Caudate nucleus (tissue), 63 donors: ENCODE measurements at places on chromosomes 2 and 18.

GRCh38 chr2:19031642-19032041 is 326.8 kb downstream of the OSR1 start:
- no peak for DNase-seq

DNA sequence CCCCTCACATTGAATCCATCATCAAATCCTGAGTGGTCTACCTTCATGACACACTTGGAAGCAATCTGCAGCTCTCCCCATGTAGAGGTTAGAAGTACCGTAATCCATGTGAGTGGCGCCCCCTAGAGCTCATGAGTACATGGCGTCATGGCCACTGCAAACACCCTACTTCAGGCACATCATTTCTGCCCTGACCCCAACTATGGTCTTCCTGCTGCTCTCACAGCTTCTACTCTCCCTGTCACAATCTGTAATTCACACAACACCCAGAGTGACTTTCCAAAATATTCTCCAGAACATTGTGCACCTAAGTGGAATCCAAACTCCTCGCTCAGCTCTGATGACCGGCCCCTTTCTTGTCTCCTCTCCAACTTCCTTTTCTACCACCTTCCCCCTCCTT is 141.9 kb downstream of the ANKRD44 start:
- no peak for DNase-seq

GRCh38 chr18:35635170-35635569 is 53.6 kb downstream of the GALNT1 start:
- no peak for DNase-seq

DNA sequence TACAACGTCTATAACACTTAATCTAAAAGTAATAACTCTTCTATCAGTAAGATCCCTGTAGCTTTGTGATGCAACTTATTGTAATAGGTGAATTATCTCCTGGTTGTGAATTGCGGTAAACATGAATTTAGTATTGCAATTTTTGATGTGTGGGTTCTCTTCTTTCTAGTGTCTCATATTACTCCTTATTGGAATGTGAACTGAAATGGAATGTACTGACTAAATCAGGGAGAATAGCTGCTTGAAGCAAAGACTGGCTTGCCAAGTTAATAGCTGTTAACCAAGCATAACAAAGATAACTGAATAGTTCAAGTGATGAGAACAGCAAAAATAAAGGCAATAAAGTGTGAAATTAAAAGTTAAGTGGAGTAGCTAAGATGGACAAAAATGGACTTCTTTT is 60.5 kb upstream of the TFPI start:
- DNase-seq = no peak

- no peak for DNase-seq
These were observed 7.8 kb downstream of the EHD3 start for GRCh38 chr2:31241625-31242270.

GRCh38 chr2:88885679-88886416 is 194.4 kb downstream of the RPIA start:
- no peak for DNase-seq

DNA sequence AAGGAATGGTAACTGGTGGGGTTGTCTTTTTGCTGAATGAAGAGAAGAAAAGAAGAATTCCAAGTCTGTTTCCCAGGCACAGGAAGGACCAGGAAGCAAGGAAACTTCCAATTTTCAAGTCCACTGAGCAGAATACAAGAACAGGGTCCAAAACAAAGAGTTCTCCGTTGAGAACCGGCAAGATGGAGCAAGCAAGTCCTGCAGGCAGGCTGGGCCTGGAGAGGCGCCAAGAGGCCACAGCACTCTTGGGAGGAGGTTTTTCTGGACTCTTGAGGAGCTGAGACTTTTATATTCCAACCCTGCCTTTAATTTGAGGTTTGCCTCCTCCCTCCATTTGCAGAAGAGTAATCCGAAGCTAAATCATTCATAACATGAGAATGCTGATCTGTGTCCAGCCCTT is 224.5 kb downstream of the IKZF2 start:
- DNase-seq = peak; percentile 6

GRCh38 chr2:118762290-118762689 is 85.2 kb downstream of the EN1 start:
- DNase-seq = no peak

DNA sequence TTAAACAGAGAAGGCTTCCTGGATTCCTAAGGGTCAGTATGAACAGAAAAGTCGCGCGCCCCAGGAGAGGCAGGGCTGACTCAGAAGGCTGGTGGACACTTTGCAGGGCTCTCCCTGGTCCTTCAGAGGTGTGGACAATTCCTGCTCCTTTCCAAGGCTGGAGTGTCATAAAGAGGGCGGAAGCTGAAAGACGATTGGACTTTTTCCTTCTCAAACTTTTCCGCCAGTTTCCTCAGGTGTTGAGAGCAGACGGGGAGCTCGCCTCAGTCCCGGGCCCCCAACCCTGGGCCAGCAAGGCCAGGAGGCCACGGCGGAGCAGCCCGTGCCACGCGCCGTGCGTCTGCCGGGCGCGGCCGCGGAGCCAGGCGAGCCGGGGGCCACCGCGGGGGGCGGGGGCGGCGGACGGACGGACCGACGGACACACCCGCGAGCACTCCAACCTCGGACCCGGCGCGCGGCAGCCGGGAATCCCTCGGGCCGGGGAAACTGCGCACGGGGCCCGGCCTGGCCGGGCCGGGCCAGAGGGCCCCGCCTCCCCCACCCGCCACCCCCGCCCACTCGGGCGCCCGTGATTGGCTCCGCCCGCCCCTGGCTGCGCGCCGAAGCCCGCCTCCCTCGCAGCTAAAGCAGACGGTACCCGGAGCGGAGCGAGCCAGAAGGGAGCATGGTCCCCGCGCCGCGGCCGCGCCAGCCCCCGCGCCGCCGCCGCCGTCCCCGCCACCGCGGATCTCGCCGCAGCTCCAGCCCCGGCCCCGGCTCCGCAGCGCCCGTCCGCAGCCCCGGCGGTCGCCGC is at the start of gene KLHL29:
Gene KLHL29 (plus strand): TSS at position 629 of the 793 bp plus-strand sequence. CDS start 177,018 bp downstream, outside the sequence.
- peak; percentile 48 for DNase-seq

DNA sequence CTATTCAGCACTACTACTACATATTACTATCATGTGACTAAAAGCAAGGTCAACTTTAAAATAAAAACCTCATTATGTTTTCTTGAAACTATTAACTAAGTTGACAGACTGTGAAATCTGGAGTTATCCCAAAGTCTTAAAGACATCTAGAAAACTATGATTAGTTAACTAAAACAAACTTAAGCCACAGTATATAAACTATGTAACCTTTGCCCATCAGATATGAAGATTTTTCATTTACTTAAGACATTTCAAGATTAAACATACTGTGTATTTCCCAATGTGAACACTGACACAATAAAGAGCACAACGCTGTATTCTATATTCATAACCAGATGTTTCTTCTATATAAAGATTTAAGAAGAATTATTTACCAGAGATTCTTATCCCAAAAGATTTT is 33.5 kb upstream of the CACNB4 start:
- DNase-seq = no peak

DNA sequence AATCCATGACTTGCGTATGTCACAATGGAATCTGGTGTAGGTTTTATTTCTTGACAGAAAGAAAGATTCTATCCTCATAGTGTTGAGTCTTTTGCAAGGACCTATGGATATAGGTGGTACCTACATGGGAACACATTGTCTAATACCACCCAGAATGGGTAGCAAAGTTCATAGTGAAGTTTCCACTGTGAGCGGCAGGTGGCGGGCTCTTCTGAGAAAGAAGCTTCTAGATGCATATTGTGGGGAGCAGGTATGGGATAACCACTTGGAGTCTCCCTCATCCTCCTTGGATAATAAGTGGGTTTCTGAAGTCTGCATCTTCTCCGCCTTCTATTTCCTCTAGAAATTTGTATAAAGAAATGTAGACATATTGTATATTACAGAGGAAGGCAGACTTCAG is 44.9 kb downstream of the LINC00305 start:
- no peak for DNase-seq

GRCh38 chr18:8754995-8755960 is 49.9 kb downstream of the MTCL1 start:
- DNase-seq = no peak

GRCh38 chr2:194087089-194087958 is 1569.7 kb upstream of the SLC39A10 start:
- DNase-seq = no peak

DNA sequence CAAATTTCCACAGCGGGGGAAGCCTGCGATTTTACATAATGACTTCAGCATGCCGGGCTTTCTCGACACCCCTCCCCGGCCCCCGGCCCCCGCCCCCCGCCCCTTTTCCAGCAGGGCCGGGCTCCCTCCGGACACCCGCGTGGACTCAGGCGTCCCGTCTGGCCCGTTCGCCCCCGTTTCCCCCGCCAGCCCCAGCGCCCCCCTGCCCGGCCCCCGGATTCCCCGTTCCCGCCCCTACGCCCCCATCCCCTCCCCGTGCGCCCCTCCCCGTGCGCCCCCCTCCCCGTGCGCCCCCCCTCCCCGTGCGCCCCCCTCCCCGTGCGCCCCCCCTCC is 456 bp upstream of the NFATC1 start:
- DNase-seq = no peak

- no peak for DNase-seq
These were observed 32.9 kb upstream of the CSRNP3 start for GRCh38 chr2:165436559-165436958.

DNA sequence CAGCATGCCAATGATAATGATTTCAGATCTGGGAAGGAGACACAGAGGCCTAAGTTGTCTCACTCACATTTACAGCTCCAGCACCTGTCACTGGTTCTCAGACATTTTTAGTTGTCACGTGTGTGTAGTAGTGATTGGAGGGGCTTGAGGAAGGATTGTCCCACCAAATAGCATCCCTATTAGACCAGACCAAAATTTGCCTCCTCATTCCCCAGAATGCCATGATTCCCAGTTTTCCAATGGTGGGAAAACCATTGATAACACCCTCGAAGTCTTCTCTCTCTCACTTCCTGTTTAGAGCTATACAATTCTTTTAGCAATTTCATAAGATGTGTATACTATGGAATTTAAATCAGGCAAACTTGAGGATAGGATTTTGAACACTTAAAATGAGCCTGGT is 52.5 kb downstream of the CCDC141 start:
- DNase-seq = no peak

- no peak for DNase-seq
These were observed 2.0 kb downstream of the GMCL1 start for GRCh38 chr2:69831354-69831905.

DNA sequence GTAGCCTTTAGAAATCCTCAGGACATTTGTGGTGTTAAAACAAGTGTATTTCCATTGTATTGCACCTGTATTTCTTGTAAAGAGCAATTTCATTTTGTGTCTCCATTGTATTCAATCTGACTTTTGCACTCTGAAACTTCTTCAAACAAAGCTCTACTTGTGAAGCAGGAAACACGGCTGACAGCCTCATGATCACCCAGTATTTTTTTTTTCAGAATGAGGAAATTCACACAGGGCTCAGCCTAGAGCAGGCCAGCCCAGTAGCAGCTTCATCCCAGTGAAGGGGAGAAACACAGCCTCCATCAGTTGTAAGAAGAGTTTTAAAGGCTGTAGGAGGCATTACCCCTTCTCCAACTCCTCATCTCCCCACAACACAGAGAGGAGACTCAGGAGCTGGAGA is 175.9 kb upstream of the KLHL29 start:
- DNase-seq = no peak

GRCh38 chr18:21194871-21195771 is 46.9 kb upstream of the GREB1L start:
- DNase-seq = no peak

GRCh38 chr18:23990474-23991410 is 23.8 kb upstream of the TTC39C start:
- DNase-seq = no peak

DNA sequence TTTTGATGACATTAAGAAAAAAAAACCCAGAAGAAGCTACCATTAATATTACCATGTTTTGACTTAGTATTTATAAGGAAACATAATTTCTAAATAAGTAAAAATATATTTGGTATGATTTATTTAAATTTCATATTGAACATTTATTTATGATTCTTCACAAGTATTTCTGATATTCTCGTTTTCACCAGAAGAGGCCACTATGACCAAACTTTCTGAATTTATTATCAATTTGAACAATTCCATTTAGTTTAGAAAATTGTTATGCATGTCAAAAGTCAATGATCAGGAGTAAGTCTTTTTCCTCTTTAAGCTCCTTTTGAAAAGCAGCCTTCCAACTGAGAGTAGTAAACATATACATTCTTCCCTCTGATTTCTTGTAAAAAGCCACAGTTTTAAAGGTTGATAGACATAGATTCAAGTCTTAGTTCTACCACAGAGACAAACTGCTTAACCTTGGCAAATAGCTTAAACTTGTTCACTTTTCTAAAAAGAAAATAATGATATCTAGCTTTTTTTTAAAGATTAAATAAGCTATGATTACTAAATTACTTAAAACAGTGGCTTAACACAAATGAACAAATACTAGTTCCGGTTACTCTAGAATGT is 329.9 kb downstream of the TRIB2 start:
- DNase-seq = no peak

GRCh38 chr2:238479847-238480246 is 53.1 kb downstream of the ASB1 start:
- no peak for DNase-seq

DNA sequence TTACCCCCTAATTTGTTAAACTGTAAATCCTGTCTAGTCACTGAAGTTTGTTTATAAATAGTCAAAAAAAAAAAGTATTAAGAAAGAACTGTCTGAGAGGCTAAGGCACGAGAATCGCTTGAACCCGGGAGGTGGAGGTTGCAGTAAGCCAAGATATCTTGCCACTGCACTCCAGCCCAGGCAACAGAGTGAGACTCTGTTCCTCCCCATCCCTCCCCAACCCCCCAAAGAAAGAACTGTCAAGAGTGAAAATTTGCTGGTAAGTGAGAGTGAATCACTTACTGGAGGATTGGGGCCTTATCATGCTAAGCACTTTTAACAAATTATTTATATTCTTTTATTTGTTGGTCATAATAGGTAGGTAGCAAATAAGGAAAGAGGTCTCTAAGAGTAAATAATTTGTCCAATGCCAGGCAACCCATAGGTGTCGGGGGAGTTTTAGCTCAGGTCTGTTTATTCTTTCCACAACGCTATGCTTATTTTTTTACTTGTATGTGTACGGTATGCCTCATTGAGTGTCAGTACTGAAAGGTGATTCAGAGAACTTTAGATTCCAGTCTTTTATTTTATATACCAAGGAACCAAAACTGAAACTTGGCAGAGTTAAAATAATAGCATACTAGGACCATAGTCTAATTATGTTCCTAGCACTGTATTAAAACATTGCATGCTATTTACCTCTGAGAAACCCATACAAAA is 2.5 kb downstream of the TAF4B start:
- DNase-seq = no peak

DNA sequence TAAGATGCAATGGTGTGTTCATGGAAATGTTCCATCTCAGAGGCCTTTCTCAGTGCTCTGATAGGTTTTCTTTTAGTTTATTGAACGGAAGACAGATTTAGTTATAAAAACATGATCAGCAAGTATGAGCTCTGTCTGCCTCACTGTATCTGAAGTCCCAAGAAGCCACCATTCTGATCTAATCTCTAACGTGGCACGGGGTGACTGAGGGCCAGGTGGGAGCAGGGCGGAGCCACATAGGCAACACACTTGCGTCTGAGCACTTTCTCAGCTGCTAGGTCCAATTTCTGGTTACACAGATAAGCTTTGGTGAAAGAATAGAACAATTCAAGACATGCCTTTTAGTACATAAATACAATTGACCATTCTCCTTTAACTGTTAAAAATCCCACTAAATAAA is 60.4 kb downstream of the SNTG2 start:
- DNase-seq = no peak

- no peak for DNase-seq
These were observed 90.6 kb downstream of the SKA1 start for GRCh38 chr18:50465211-50466153.
